ENCODE measurements at places on chromosomes 11 and 22.
A peak's percentile ranks its signal among the peaks of the same experiment; 100 is the strongest.

DNA sequence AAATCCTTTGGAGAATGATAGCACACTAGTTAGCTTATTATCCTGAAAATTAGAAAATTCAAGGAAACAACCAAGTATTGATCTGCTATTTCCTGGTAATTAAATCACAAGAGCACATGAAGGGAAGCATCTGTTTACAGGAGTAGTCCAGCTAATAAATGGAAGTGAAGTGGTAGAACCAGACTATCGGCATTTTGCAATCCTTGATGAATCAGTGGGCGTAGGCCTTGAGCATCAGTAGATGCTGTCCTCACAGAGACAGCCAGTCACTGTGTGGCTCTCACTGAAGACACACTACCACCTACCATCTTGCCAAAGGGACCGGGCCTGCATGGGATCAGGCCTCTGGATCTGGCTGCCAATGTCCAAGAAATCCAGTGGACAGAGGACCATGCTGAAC lies 69.8 kb downstream of the FBLN1 start:
- DNase-seq, result peak; percentile 95

DNA sequence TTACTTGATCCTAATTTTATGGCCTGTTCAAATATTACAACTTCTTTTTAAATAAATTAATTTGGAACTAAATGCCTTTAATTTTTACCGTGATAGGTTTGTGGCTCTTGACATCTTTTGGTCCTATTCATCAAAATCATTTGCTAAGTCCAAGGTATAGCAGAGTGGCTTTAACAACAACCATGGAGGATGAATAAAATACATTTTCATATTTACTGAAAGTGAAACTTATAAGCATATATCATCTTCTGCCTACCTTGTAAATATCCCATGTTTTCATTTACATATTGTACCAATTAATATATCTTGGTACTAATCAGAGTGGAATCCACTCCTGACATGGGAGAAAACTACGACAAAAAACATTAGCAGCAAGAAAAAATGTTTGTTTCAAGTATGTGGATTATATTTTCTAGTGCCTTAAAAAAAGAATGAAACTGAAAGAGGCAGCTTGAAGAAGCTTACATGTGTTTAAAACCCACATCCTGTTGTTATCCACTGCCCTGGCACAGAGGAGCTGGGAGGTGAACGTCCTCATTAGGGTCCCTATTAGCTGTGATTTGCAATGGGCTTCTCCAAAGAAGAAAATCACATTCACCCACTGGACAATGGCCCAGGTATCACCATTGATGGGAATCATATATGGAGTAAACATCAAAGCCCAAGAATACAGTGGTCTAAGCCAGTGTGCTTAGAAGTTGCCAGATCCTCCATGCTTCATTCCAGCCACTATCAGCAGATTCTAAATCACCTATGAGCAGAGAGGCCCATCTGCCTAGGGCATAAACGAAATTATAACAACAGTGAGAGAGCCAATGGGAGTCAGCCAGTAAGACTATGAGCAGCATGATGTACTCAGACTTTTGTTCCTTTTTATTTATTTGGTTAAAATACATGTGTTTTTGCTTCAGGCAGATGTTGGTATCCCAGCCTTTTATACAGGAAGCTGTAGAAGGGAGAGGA lies 84.7 kb downstream of the MAML2 start:
- DNase-seq, result no peak

GRCh38 chr11:132455044-132455443 lies 1077.3 kb downstream of the OPCML start:
- no peak for DNase-seq

DNA sequence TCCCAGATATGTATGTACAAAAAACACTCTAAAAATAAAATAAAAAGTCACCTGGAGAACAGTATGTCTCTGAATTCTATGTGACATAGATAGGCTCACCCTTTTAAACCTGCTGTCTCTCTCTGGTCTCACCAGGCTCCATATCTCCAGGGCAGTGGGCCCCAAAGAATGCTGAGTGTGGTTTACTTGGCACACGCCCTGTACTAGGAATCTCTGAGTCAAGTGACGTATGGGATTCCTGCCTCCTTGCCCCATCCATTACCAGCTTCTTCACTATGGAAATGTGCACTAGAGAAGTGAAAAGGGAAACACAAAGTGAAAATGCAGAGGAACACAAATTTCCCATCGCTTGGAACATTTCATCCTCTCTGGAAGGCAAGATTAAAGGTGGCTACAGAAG lies 722.2 kb upstream of the TENM4 start:
- DNase-seq, result peak; percentile 68

GRCh38 chr22:50296658-50297490 lies 10.6 kb downstream of the PLXNB2 start:
- no peak for DNase-seq

GRCh38 chr22:41512421-41513194 lies 31.7 kb downstream of the POLR3H start:
- DNase-seq, result peak; percentile 75

DNA sequence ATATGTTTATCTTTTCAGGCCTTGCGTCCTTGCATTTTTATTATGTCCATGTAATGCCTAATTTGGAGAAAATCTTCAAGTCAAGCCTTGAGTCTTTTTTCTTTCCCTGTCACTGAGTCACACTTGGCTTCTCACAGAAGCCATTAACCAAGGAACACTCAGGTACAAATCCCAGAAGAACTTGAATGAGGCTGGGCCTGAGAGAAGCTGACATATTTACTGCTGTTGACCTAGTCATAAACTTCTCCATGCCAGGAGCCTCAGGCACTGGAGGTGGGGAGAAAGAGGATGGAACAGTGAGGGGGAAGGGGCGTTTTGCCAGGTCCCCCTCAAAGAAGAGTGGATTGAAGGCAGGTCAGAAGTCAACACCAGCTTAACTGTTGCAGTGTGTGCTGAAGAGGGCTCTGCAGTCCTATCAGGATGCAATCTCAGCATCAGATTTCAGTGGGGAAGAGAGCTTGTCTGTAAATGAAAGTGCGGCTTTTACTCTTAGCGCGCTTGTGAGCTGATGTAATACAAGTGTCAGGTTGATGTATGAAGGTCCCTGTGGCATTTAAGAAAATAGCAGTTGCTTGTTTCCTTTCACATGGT lies 526.0 kb downstream of the ETS1 start:
- no peak for DNase-seq

- DNase-seq, result no peak
Observed at GRCh38 chr11:80816454-80816847, 1375.6 kb upstream of the TENM4 start.

Measured in epithelial cell of esophagus (primary cell).